ENCODE measurements at places on chromosomes 6 and 20.

DNA sequence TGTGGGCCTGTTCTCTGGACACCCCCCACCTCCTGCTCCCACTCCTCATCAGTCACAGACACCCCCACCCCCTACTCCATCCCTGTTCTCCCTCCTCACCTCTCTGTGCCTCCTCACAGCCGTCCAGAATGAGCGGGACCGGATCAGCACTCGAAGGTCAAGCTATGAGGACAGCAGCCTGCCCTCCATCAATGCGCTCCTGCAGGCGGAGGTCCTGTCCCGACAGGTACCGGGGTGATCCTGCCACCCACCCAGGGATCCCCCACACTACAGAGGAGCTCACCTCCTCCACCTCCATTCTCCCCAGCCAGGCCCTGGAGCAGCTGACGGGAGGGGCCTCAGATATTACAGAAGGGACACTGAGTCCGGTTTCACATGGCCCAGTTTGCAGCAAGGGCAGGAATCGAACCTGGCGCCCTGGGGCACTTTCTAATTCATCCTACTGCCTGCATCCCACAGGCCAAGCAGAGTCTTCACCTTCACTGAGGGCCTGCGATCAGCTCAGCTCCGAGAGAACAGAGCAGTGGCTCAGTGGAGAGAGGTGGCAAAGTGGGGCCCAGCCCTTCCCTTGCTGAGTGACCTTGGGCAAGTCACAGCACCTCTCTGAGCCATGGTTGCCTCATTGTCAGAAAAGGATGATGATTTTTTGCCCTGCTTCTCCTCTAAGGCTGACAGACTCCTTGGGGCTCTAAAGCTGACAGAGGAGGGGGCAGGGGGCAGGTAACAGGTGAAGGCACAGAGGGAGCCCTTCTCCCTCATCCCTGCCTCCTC, 58.3 kb downstream of the HNF4A start:
- DNase-seq: no peak

DNA sequence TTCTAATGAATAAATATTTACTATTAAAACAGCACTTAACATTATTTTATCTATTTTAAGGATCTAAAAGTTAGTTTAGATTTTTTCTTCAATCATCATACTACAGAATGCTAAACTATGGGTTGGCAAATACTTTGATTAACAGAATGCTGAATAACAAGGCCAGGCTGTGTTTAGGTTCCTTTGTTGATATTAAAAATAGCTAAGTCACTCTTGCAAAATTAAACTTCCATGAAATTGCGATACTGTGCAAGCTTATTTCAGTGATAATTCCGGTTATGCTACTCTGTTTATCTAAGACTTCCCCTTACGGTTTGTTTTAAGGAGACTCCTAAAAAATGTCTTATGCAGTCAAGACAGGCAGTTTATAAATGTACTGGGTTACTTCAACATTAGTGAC, 2.8 kb downstream of the RNF24 start:
- no peak for DNase-seq

GRCh38 chr6:89667872-89668556, 29.5 kb upstream of the LYRM2 start:
- DNase-seq: no peak

DNA sequence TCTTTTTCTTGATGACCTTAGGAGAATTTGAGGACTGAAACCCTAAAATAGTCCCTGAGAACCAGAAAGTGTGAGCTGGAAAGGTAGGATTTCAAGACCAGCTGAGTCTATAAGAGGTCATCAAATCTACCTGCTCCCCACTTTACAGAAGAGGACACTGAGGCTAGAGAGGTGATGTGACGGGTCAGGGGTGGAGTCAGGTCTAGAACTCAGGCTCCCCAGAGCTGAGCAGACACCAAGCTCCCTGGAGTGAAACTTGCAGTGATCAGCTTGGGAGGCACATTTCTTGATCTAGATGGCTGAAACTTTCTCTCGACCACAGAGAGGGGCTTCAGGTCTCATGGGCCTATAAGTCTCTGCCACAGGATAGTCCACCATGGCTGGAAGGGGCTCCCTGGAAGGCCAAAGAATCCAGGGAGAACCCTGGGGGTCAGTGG, 55.1 kb downstream of the HNF4A start:
- DNase-seq: no peak

- DNase-seq: peak; percentile 55
Observed at GRCh38 chr20:4038047-4038459, 22.7 kb upstream of the RNF24 start.

- no peak for DNase-seq
Observed at GRCh38 chr6:148329596-148330381, 12.8 kb upstream of the SASH1 start.
